Activated T-cell treated with anti-CD3 and anti-CD28 coated beads for 48 hours (primary cell): ENCODE measurements at places on chromosomes 5 and 9.

- DNase-seq: no peak
Measured at GRCh38 chr9:97315550-97315949, 8.1 kb downstream of the CCDC180 start.

DNA sequence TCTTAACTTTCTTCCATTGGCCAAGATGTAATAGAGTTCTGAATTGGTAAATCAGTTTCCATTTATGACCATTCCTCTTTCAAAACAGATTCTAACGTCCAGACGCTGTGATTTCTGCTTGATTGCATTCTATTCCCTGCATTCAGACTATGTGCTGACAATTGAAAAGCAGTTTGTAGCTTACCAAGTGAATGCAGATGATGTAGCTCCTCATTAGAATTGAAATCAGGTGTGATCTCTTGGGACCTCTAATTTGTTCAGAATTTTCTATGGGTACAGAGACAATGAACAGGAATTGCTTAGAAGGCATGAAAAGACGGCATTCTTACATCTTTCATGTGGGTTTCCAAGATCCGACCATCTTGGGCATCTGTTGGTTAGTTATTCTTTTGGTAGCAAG lies 191.9 kb downstream of the NTRK2 start:
- DNase-seq: no peak

DNA sequence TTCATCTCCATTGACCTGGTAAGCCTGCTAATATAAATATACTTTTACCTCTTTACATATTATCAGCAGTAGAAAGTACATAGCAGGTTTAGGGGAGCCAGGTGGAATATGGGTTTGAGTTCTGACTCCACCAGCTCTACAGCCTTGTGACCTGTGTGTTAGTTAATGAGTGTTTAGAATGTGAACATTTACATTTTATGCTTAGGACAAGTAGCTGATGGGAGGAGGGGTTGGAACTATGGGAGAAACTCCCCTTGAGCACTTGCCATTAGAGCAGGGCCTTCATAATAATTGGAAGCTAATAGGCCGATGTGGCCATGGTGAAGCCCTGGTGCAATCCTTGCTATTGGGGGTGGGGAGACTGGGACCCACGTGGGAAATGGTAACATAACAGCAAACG lies 148.3 kb upstream of the NTRK2 start:
- no peak for DNase-seq

- DNase-seq: no peak
Measured at GRCh38 chr5:81534441-81534840, 140.5 kb upstream of the ACOT12 start.

DNA sequence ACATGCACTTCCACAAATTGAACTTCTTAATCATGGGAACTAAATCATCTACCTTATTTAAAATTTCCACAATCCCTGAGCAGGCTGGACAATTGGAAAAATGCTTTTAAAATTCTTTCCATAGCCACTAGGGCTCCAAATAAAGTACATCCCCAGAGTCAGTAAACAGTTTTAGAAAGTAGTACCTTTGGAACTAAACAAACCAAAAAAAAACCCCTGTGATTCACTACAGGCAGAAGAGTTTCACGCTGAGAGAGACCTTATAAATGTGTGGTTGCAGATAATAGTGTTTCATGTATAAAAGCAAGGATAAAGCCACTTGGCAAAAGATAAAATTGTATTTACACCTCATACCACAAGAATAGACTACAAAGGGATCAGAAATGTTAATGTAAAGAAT lies 11.8 kb upstream of the HMGCR start:
- DNase-seq: no peak
